ENCODE measurements at places on chromosomes 5 and 9. TPM values are rescaled to one million over a fixed set of nuclear protein-coding genes. Genes with fewer than 3 reads are reported as not detected.

Gene GFI1B
- not detected for polyA plus RNA-seq

Gene PCDH12
- 0.35 TPM for polyA plus RNA-seq

Gene PCDHGA2
- 0.18 TPM for polyA plus RNA-seq

Gene ACTBL2
- polyA plus RNA-seq = 0.19 TPM

Gene MAMDC4
- polyA plus RNA-seq = 3.1 TPM

Gene MZB1
- polyA plus RNA-seq = 11.1 TPM

GRCh38 chr9:36728651-36729520 is 156.2 kb downstream of the MELK start:
- H3K36me3 ChIP-seq = no peaks in the 10 kb centered on the region
- no peak overlapping the region for H3K4me3 ChIP-seq
- DNase-seq = peak; percentile 86
- H3K27ac ChIP-seq = no peak overlapping the region
- no peaks in the 10 kb centered on the region for H3K27me3 ChIP-seq

Gene NSG2
- polyA plus RNA-seq = 1.5 TPM

DNA sequence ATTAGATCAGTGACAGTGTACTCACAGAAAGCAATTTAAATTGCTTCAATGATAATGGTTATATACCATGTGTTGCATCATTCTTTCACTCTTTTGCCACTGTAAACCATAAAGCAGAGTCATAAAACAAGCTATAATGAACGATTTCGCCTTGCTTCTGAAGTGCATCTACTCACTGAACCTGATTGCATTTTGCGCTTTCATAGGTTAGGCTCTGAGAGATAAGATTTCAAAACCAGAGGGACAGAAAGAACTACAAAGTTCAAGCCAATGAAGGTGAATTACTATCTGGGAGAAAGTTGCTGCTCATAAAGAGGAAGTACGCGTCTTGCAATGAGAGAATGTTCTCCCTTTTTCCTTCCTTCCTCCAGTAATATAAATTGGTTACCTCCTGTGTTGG is 412.7 kb downstream of the CETN3 start:
- H3K27ac ChIP-seq = no peak overlapping the region
- H3K4me3 ChIP-seq = no peak overlapping the region
- no peak for DNase-seq
- no peaks in the 10 kb centered on the region for H3K4me1 ChIP-seq
- H3K36me3 ChIP-seq = no peaks in the 10 kb centered on the region
- H3K27me3 ChIP-seq = no peaks in the 10 kb centered on the region

DNA sequence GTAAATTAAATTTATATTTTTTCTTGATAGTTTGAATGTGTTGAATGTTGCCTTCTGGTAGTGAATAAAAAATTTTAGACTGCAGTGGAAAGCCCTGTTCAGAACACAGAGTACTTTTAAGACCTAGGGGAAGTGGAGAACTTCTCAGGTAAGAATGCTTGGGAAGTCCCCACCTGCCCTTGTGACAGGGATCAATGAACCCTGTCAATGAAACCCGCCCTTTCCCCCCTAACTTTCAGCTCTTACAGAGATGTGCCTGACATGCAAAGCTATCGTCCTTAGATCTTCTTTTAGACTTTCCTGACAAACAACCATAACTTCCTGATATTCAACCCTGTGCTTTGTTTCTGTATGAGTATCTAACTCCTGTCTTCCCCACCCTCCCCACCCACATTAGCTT is 562.7 kb downstream of the TLE4 start:
- H3K27me3 ChIP-seq = no peaks in the 10 kb centered on the region
- H3K4me3 ChIP-seq = no peak overlapping the region
- DNase-seq = no peak
- H3K36me3 ChIP-seq = no peaks in the 10 kb centered on the region
- no peaks in the 10 kb centered on the region for H3K4me1 ChIP-seq

Gene ZNF189
- 5.8 TPM for polyA plus RNA-seq

DNA sequence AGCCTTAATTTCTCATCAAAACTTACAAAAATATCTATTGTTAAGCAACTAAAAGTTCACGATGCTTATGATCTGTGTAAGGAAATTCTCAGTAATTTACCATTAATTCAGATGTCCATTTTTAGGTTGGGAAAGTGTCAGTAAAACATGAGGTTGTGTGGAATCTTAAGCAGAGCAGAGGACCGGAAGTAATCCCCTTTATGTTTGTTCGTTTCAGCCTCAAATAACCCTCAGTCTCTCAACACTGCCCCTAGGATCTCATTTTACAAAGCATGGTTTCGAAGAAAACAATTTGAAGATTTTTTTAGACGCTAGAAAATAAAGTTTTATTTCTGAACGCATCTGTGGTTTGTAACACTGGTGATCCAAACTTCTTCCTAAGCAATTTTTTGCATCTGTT is 504.2 kb downstream of the MAT2B start:
- H3K36me3 ChIP-seq = no peaks in the 10 kb centered on the region
- H3K27ac ChIP-seq = no peak overlapping the region
- H3K4me3 ChIP-seq = no peak overlapping the region
- no peaks in the 10 kb centered on the region for H3K4me1 ChIP-seq
- no peaks in the 10 kb centered on the region for H3K27me3 ChIP-seq
- no peak for DNase-seq

- no peak overlapping the region for H3K27ac ChIP-seq
- H3K4me3 ChIP-seq = no peak overlapping the region
- no peaks in the 10 kb centered on the region for H3K4me1 ChIP-seq
- H3K36me3 ChIP-seq = peaks cover 13% of the 10 kb centered on the region
Measured at GRCh38 chr9:130490981-130491380, 46.2 kb downstream of the ASS1 start.

Gene BARHL1
- not detected for polyA plus RNA-seq

DNA sequence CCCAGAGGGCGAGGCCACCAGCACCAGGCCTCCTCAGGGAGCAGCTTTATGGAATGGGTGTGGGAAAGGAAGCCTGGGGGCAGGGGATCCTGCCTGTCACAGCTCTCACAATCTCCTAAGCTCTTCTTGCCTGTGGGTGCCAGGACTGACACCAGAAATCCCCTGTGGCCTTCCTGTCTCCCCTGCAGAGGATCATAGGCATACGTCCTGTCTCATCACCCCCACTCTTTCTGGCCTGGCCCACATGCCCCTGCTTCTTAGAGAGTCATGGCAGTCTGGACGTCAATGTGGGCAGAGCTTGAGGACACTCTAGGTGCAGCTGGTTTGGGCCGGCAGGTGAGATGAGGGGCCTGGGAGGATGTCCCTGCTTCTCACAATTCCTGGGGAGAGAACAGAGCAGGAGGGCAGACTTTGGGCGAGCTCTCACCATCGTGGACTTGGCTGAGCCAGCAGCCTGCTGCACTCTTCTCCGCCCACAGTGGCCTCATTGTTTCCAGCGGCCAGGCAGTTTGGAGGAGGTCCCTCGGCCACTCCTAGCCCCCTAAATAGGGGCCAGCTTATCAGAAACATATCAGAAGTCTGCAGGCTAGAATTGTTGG is 67.3 kb upstream of the ZFR start:
- H3K27ac ChIP-seq = no peak overlapping the region
- no peak overlapping the region for H3K4me3 ChIP-seq
- no peaks in the 10 kb centered on the region for H3K4me1 ChIP-seq
- no peaks in the 10 kb centered on the region for H3K27me3 ChIP-seq
- DNase-seq = peak; percentile 32
- H3K36me3 ChIP-seq = no peaks in the 10 kb centered on the region

Gene VAV2
- polyA plus RNA-seq = 4.1 TPM

Gene ANKRD20A1
- 0.25 TPM for polyA plus RNA-seq

- no peak overlapping the region for H3K4me3 ChIP-seq
- no peaks in the 10 kb centered on the region for H3K27me3 ChIP-seq
- no peak overlapping the region for H3K27ac ChIP-seq
- DNase-seq = no peak
- H3K4me1 ChIP-seq = peaks cover 83% of the 10 kb centered on the region
- H3K36me3 ChIP-seq = peaks cover 30% of the 10 kb centered on the region
Measured at GRCh38 chr5:150525163-150525562, 17.2 kb downstream of the NDST1 start.

- H3K36me3 ChIP-seq = no peaks in the 10 kb centered on the region
- no peaks in the 10 kb centered on the region for H3K27me3 ChIP-seq
- H3K4me1 ChIP-seq = no peaks in the 10 kb centered on the region
- no peak overlapping the region for H3K4me3 ChIP-seq
- DNase-seq = peak; percentile 51
Measured at GRCh38 chr5:169803077-169803981, 166.3 kb downstream of the DOCK2 start.

Gene CACNA1B
- 0.03 TPM for polyA plus RNA-seq

DNA sequence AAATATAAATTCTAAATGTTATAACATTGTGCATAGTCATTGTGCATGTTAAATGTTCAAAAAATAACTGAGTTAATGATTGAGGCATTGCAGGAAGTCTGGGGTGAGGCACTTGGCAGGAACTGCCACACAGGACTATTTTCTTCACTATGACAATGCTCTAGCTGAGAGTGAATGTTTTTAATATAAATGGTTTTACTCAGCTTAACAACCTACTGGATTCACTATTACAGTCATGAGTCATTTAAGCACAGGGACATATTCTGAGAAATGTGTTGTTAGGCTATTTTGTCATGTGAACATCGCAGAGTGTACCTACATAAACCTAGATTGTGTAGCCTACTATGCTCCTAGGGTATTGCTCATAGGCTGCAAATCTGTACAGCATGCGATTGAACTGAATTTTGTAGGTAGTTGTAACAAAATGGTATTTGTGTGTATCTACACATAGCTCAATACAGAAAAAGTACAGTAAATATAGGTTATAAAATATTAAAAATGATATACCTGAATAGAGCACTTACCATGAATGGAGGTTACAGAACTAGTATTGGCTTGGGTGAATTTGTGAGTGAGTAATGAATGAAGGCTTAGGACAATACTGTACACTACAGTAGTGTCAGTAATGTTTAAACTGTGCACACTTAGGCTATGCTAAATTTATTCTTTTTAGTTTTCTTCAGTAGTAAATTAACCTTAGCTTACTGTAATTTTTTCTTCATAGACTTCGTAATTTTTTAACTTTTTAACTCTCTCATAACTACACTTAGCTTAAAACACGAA is 346.1 kb upstream of the PTGER4 start:
- H3K4me3 ChIP-seq = no peak overlapping the region
- H3K36me3 ChIP-seq = no peaks in the 10 kb centered on the region
- no peak overlapping the region for H3K27ac ChIP-seq
- DNase-seq = no peak
- no peaks in the 10 kb centered on the region for H3K4me1 ChIP-seq
- no peaks in the 10 kb centered on the region for H3K27me3 ChIP-seq

- no peaks in the 10 kb centered on the region for H3K4me1 ChIP-seq
- H3K27me3 ChIP-seq = no peaks in the 10 kb centered on the region
- no peak overlapping the region for H3K4me3 ChIP-seq
- peak; percentile 64 for DNase-seq
- no peak overlapping the region for H3K27ac ChIP-seq
Measured at GRCh38 chr5:133321833-133322420, 270.1 kb downstream of the HSPA4 start.

DNA sequence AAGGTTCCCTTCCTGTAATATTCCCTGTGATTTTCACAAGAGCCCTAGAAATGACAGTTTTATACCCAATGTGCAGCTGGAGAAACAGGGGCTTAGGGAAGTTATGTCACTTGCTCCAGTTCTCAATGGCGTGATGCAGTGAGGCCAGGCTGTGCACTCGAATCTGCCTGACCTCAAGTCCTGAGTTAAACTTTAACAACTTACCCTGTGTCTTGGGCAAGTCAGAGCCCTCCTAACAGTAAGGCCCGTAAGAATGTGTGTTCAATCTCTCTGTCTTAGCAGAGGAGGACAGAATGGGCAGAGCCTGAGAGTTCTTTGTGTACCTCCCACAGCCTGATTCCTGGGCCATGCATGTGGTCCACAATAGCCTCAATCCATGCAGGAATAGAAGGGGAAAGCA is 181.1 kb downstream of the TRIM32 start:
- no peak overlapping the region for H3K4me3 ChIP-seq
- H3K4me1 ChIP-seq = no peaks in the 10 kb centered on the region
- H3K27me3 ChIP-seq = no peaks in the 10 kb centered on the region
- no peak overlapping the region for H3K27ac ChIP-seq
- peak; percentile 6 for DNase-seq
- no peaks in the 10 kb centered on the region for H3K36me3 ChIP-seq

- no peak overlapping the region for H3K27ac ChIP-seq
- no peaks in the 10 kb centered on the region for H3K27me3 ChIP-seq
- H3K4me1 ChIP-seq = no peaks in the 10 kb centered on the region
- DNase-seq = no peak
Measured at GRCh38 chr5:98963019-98963418, 34.2 kb upstream of the CHD1 start.

Gene CEMIP2
- 12.4 TPM for polyA plus RNA-seq

GRCh38 chr5:147887930-147888329 is 9.4 kb downstream of the SCGB3A2 start:
- H3K27me3 ChIP-seq = no peaks in the 10 kb centered on the region
- no peak for DNase-seq
- H3K27ac ChIP-seq = no peak overlapping the region
- H3K4me1 ChIP-seq = no peaks in the 10 kb centered on the region

DNA sequence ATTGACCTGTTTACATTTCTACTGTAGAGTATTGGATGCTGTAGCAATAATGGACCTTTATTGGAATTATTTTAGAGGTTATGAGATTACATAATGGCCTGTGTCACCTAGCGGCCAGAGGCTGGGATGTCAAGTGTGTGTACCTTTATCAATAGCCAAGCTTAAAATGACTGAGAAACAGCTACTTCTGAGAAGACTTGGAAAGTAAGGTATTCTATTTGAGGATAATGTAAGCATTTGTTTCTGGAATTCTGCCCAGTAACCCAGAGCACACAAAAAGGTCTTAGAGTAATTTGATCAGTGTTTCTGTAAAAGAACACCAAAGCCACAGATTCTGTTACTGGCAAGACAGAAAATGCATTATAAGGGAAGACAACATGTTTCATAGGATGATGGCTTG is 116.8 kb downstream of the MACIR start:
- DNase-seq = no peak
- peaks cover 5% of the 10 kb centered on the region for H3K4me1 ChIP-seq
